ENCODE measurements at places on chromosomes 2 and 18.

DNA sequence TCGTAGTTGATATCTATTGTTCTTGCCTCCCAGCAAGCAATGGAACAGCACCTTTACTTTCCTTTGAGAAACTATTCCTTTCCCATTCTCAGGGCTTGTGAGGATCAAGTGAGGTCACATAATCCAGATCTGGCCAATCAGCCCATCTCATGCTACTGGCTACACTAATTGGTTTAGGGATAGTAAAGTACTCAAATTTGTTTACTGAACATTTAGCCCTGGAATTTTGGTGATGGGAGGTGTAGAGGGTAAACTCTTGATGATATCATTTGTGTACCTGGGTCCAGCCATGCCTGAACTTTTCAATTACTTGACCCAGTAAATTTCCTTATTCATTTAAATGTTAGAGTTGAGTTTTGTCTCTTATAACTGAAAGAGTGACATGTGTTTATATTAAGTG is 195.8 kb upstream of the TNP1 start:
- DNase-seq: no peak

GRCh38 chr2:79580175-79580574 is 67.3 kb downstream of the CTNNA2 start:
- DNase-seq: no peak

DNA sequence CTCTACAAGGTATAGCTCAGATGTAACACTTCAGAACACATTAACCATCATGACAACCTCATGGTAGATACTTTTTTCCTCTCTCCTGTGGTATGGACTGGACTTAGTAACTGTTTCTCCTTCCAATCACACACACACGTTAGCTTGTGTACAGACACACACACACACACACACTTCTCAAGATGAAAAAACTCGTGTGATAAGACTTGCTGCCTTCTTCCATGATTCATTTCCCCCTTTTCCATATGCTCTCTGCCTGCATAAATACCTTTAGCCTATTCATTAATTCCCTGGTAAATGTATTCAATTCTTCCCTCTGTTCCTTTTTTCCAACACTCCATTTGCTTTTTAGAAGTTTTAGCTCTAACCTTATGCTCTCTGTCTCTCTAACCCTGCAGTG is 118.9 kb upstream of the TANK start:
- DNase-seq: no peak

GRCh38 chr18:74234326-74235171 is 57.2 kb downstream of the CYB5A start:
- DNase-seq: no peak

DNA sequence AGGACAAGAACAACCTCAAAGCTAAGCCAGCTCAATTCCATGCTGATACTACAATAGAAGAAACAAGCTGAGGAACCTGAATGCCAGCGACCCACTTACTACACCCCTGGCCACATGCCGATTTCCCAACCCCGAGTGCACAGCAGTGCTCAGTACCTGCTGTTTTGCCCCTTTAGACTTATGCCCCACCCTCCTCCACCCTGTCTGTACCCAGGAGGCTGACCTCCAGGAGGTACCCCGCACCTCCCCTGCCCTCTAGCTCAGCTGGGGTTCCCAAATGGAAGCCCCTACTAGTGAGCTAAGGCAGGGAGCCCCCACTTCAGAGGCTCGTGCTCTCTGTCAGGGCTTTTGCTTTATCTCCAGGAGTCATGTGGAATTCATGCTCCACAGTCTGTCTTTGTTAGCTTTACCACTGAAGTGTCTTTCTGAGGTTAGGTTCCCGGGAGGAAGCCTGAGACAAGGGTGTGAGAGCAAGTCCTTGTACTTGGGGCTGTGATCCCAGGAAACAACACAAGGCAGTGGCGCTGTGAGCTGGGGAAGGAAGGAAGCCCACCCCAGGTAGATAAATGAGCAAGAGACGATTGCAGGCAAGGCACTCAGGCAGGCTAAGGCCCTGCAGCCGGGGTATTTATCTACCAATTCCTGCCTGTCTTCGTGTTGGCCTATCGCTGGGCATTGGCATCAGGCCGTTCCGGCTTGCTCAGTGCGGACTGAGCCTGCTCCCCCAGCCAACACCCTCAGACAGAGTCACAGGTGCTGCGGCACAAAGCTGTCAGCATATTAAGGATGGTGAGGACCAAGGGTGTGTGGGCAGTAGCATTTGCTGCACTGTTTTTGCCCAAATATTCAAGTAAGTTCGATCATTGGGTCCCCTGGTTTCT is 220.5 kb downstream of the CYP26B1 start:
- no peak for DNase-seq

DNA sequence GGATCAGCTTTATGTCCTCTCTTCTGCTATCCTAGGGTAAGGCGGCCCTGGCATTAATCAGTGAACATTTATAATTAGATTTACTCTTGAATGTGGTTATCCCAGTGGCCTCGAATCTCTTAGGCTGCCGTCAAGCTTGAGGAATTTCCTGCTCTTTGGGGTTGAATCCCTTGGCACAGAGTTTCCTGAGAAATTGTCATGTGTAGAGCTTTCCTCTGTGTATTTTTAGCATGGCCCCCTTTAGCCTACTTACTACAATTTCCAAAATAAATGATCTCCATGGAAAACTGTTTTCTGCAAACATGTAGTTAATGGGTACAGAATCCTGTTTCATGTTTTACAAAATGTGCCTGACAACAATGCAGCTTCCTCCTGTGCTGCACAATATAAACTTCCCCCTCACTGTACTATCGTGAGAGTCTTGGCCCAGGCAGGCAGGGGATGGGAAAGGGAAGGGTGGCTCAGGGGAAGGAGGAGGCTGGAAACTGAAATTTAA is 18.1 kb downstream of the NCAPH start:
- no peak for DNase-seq

GRCh38 chr2:174931724-174932123 is 73.5 kb downstream of the CHN1 start:
- no peak for DNase-seq

- no peak for DNase-seq
Observed at GRCh38 chr2:110784047-110784631, 51.8 kb downstream of the ACOXL start.

DNA sequence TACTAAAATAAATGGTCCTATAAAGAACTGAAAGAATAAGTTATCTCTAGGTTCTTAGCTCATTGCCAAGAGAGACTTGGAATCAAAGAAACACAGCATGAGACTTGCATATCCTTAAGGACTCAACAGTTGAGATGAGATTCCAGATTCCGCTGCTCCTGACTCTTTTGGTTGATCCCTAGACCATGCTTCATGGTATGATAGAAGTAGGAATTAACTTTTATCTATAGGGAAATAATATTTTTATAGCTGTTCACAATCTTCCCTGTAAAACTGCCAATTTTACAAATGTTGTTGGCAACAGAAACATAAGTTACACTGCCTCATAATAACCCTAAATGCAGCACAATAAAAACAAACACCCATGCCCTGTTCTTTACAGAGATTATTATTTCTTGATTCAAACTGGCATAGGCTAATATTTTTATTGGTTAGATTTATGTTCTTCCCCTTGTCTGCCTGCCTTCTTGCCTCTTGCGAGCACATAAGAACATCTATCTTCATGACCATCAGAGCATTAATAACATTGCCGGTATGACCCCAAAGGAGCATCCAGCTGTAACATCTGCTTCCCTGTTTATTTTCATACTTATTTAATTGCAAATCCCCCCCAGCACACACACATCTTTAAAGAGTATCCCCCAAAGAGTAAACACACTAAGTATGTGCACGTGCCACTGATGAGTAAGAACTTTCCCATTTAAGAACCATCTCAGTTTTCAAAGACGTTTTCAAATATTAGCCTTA is 735.7 kb upstream of the SLC8A1 start:
- DNase-seq: no peak

DNA sequence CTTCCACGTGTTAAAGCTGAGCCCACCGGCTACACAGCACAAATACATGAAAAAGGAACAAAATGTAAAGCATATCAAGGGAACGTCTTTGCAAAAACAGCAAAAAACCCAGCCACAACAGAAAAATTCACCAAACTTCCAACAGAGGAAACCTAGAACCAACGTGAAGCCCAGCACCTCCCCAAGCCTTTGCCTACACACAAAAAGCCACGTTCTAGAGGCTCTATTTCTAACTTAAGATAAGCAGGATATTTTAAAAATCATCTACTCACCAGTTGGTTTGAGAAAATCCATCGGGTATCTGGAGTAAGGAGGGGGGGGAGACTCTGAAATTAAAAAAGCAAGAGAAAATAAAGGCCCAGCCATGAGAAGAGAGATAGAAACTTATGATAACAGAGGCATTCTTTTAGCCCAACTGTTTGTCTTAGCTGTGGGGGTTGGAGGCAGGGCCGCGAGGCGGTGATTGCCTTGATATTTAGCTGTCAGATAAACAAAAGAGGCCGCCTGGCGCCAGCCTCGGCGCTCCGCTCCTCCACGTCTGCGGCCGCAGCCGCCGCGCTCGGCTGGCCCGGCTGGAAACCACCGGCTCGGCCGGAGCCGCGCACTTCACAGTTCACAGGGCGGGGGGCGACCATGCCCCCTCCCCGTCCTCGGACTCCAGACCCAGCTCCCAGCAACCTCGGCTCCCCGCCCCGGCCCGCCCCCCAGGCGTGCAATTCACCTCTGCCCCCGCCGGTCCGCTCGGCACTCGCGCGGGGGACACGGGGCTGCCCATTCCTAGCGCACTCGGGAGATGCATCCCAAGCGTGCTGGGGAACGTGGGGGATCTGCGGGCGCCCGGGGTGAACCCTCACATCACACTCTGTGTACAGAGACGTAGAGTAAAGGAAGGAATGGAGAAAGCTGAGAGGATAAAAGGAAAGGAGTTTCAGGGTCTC is 2.4 kb downstream of the SMAD7 start:
- no peak for DNase-seq

DNA sequence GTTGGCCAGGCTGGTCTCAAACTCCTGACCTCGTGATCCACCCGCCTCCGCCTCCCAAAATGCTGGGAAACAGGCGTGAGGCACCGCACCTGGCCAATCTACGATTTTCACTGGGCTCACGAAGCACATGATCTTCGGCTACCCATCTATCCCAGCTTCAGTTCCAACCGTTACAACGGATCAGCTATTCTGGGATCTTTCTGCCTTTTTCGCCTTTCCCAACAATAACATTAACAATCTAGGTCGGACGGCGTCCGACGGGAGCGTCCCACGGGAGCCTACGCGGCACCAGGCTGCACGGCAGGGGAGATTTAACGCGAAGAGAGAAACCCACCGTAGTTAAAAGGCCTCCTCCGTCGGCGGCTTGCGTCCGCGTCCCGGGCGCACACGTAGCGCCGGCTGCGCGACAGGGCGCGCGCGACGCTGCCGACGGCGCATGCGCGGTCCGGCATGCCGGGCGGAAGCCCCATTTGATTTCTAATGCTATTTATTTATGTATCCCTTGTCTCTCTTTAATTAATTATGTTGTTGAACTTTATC is at the start of gene MSL3B:
Gene MSL3B, minus strand, starts transcription at position 394 of the 540 bp plus-strand sequence.
- DNase-seq: no peak

DNA sequence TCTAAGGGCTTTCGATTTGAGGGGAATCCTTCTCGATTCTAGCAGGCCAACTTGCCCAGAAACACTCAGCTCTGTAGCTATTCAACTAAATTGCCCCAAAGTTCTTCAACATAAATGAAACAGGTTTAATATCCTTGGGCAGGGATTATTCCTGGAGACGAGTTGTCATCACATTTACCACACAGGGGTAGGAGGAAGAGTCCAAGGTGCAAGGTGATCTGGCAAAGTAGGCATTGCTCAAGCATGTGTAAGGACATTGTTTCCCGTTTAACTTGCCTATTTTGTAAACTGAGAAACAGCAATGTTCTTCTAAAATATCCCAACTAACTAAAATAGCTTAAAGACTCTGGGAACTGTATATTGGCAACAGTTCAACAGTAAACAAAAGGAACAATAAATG is 814.3 kb downstream of the BCL11A start:
- no peak for DNase-seq

DNA sequence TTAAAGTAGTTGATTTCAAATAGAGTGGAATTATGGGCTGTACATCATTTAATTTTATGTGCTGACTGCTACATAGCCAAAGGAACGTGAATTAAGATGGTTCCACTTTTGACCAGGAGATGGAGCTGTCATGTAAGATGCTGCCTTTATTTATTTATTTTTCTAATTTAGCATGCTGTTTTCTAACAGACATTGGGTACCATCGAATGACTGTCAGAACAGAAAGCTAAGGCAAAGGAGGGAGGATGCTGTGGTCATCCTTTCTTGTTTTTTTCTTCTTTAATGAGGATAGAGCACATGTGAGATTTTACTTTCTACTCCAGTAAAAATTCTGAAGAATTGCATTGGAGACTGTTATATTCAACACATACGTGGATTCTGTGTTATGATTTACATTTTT is at the start of gene SCN2A:
Gene SCN2A, plus strand, starts transcription at position 185 of the 400 bp plus-strand sequence. CDS start 56,410 bp downstream, outside the sequence.
- DNase-seq: peak; percentile 15

Measured in HS-27A (cell line).